ENCODE measurements at places on chromosomes 2 and 18.

GRCh38 chr18:50507120-50507590, 52.7 kb upstream of the MAPK4 start:
- DNase-seq, result no peak

DNA sequence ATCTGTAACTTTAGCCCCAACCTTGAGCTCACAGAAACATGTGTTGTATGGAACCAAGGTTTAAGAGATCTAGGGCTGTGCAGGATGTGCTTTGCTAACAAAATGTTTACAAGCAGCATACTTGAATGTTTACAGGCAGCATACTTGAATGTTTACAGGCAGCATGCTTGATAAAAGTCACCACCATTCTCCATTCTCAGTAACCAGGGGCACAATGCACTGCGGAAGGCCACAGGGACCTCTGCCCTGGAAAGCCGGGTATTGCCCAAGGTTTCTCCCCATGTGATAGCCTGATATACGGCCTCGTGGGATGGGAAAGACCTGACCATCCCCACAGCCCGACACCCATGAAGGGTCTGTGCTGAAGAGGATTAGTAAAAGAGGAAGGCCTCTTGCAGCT, 52.4 kb downstream of the LONRF2 start:
- DNase-seq, result no peak

- no peak for DNase-seq
These were observed 210.6 kb downstream of the CAMKMT start for GRCh38 chr2:44572196-44572900.

- DNase-seq, result peak; percentile 11
These were observed 195.7 kb upstream of the SESTD1 start for GRCh38 chr2:179460181-179460929.

DNA sequence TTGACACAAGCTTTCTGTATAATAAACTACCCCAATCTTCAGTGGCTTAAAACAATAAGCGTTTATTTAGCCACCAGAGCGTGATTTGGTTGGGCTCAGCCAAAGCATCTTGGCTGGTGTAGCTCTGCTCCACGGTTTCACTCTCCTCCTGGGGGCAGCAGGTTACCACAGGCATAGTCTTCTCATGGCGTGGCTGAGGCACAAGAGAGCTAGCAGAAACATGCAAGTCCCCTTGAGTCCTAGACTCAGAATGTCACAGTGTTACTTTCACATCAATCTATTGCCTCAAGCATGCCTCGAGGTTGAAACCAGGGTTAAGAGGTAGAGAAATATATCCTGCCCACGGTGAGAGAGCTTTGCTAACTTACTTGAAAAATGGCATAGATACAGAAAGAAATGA, 19.9 kb upstream of the SLC9A2 start:
- DNase-seq, result no peak

- peak; percentile 54 for DNase-seq
These were observed 97.2 kb downstream of the INSIG2 start for GRCh38 chr2:118185210-118186109.

GRCh38 chr18:73316513-73316912, 448.7 kb upstream of the NETO1 start:
- DNase-seq, result no peak

GRCh38 chr2:8174641-8175257, 507.1 kb upstream of the ID2 start:
- no peak for DNase-seq

DNA sequence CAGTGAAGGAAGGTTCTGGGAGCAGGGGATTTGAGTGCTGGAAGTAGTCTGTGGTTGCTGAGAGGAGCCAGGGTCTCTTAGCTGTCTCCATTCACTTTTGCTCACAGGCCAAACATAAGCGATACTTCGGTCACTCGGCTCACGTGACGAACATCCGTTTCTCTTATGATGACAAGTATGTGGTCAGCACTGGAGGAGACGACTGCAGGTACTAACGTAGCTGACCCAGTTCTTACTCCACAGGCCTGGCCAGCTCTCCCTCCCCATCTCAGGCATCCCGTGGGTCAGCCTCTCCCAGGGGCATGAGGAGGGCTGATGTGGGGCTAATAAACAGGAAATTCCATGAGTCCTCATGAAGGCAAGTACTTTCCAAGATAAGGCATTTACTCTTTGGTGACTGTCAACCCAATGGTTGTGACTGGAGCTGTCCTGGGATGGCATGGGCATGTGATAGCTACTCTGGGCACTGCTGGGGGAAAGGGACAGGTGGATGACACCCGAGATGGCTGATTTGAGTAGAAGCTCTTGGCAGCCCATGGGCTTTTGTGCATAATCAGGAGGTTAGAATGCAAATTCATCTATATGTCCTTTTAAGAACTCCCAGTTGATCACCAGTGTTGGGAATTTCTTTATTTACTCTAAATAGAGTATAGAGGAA, 81.6 kb downstream of the RTN4 start:
- no peak for DNase-seq

DNA sequence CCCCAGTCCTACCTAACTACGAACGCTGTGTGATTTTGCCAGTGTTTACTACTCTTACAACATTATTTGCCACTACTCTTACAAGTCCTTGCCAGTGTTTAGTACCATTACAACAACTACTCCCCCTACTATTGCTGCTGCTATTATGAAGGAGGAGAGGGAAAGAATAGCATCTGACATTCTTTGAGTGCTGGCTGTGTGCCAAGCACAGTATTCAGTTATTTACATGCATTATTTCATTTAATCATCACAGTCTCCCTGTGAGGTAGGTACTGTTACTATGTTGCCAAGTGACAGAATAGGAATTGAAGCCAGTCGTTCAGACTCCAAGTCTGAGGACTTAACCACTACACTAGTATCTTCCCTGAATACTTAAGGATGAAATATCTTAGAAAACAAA, 185.9 kb upstream of the FOSL2 start:
- no peak for DNase-seq

GRCh38 chr2:107025291-107025857, 139.4 kb upstream of the ST6GAL2 start:
- DNase-seq, result no peak

GRCh38 chr2:200243441-200243840, 63.1 kb upstream of the SPATS2L start:
- no peak for DNase-seq

DNA sequence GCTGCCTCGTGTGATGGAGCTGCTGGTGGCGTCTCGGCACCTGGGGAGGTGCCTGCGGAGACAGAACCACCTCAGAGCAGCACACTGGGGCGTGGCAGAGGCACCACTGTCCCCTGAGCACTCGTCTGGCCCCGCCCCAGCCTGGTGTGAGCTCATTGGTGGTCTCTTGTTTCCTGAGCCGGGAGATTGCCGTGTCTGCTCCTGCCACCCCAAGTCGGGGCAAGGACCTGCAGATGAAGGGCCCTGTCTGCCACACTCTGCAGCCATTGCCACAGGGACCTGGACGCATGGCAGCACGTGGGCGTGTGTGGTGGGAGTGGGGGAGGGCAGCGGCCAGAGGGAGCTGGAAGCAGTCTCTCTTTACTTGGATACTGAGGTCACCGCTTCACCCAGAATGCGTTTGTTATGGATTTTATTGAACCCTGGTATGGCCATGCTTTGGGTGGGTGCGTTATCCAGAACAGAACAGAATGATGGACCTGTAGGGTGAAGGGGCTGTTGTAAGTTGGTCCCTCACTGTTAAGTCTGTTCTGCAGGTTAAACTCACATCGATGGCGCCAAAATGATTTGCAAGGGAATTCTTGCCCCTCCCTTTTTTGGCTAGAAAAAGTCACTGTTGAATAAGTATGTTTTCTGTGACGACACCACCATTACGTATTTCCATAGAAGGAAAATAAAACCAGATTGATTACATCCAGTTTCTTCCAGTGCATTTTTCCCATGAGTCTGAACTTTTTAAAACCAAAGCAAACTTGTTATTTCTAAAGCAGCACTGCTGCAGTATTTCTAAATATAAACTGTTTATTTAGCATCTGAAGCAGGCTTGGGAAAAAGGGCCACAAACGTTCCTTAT, 92.0 kb downstream of the USP40 start:
- no peak for DNase-seq

GRCh38 chr2:152510621-152511020, 175.6 kb downstream of the FMNL2 start:
- DNase-seq, result no peak

DNA sequence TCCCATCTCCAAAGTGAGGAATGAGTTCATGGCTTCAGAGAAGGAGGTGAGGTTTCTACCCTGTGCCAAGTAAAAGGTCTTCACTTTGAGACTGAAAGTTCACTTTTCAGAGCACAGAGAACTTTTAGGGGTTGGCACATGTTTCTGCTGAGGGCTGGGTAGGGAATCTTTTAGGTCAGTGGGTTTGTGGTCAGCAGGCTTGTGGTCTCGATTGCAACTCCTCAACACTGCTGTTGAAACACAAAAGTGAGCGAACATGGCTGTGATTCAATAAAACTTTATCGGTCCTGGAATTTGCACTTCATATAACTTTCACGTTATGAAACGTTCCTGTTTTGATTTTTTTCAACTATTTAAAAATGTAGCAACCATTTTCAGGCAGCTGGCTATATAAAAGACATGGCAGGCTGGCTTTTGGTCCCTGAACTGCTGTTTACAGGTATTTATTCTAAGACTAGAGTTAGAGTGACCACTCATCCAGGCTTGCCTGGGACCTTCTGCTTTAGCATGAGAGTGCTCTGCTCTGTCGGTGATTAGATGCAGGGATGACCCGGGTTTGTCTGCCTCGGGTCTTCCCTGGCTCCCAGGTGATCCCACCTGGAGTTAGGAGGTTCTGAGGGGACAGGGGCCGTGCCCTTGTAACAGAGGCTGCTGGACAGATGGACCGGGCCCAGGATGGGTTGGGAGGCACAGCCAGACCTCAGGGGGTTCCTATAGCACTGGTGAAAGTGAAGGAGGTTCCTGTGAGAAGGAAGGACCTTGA, 62.7 kb upstream of the TAF1B start:
- peak; percentile 26 for DNase-seq

GRCh38 chr2:240333985-240334384, 101.5 kb upstream of the GPC1 start:
- no peak for DNase-seq

- DNase-seq, result no peak
These were observed 42.1 kb upstream of the EVA1A start for GRCh38 chr2:75602724-75603342.

DNA sequence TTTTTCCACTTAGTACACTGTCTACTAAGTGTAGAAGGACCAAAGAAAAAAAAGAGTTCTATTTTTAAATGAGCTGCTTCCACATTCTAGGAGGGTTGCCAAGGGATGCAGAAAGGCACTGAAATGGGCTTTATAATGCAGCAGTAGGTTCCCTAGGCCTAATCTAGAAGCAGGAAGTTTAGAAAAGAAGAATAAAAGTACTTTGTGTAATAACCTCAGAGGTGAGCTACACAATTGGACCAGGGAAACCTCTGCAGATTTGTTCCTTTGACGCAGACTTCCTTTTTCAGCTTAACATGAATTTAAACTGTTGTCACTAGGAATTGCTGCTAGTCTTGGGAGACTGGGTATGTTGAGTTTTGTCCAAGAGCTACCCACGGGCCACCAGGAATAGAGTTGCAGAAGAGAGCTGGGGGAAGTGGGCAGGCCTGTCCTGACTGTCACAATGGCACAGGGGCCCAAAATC, 34.6 kb upstream of the RAB1A start:
- DNase-seq, result no peak

- DNase-seq, result peak; percentile 54
These were observed 23.4 kb upstream of the TANK start for GRCh38 chr2:161136696-161137324.

GRCh38 chr2:182186132-182186735, 200.6 kb downstream of the PPP1R1C start:
- no peak for DNase-seq

DNA sequence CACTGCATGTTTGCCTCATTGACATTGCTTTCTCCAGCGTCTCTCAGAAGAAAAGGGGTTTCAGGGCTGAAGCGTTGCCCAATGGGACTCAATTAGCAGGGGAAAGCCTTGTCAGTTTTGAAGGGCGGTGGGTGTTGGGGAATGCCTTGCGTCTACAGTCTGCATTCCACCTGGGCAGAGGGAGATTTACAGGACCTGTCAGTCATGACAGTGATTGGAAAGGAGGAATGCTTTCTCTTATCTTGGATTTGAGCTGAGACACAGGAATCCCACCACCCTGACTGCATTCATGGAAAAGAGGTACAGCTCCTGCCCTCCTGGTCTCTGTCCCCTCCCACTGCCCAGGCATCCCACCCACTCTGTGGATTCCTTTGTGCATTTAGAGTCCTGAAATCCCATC, 123.9 kb downstream of the ACKR3 start:
- DNase-seq, result no peak

DNA sequence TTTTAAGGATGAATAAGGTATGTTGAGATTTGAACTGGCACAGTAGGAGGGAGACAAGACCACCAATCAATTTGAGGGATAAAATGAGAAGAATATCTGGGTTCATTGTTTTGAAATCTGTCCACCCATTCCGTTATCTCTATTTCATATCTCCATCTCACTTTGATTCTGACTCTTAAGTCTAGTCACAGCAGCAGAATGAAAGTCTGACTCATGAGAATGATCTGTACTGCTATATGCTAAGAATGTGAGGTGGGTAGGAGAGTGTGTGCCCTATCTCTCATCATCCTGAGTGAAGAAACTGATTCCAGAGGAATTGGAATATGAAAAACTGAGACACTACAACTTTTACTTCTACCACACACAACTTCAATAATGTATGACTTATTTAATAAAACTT, 1994.5 kb upstream of the PIK3C3 start:
- no peak for DNase-seq

GRCh38 chr18:35203067-35203466, 37.8 kb upstream of the ZNF397 start:
- DNase-seq, result no peak

- DNase-seq, result peak; percentile 14
These were observed 39.0 kb upstream of the STRN start for GRCh38 chr2:37005118-37005868.

DNA sequence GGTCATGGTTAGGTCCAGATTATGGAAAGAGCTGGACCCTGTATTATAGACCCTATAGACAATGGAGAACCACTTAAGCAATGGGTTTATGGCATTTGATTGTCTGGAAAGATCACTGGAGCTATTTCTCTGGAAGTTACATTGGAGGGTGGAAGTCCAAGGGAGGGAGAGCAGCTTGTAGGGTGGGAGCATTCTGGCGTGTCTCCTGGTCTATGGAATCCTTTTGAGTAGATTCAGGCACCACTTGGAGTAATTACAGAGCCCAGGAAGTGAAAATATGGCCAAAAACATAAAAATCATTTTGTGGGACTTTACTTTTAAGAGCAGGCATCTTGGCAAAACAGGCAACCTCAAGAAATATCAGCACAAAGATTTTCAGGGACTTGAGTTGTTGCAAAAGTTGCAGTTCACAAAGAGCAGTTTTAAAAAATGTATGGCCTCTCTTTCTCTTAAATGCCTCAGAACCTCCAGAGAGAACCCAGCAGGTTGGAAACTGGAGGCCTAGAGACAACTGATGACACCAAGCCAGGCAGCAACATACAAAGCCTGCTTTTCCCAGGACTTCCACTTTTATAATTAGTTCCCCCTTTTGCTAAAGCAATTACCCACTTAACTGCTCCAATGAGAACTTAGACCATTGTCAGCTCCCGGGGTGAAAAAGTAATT, 331.0 kb downstream of the MYCN start:
- no peak for DNase-seq

- no peak for DNase-seq
These were observed 1010.8 kb upstream of the CELF4 start for GRCh38 chr18:38576349-38576748.

GRCh38 chr2:160432633-160433032, 61.0 kb downstream of the RBMS1 start:
- DNase-seq, result no peak
